Effector CD4-positive, alpha-beta T cell (primary cell): ENCODE measurements at places on chromosomes 13 and 19.

DNA sequence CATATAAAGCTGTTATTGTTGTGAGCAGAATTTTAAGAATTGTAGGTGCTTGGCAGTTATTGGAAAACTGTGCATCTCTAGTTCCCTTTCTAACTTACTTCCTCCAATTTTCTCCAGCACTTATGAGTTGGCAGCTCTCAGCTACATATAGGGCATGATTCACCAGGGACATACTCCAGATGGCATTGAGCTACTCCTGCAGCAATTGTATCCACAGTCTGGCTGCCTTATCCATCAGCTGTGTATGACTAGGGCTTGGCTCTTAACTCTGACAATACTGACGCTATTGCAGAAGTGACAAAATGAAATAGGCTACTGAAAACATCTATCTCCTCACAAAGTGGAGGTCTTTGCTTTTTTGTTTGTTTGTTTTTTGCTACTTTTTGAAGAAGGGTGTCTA, 276.7 kb downstream of the POU4F1 start:
- no peak for DNase-seq

GRCh38 chr19:54063350-54064116, at the start of gene VSTM1:
TSS of gene VSTM1 (minus strand) at chr19:54063897. CDS start at chr19:54063777, 120 bp downstream.
- no peak for DNase-seq

DNA sequence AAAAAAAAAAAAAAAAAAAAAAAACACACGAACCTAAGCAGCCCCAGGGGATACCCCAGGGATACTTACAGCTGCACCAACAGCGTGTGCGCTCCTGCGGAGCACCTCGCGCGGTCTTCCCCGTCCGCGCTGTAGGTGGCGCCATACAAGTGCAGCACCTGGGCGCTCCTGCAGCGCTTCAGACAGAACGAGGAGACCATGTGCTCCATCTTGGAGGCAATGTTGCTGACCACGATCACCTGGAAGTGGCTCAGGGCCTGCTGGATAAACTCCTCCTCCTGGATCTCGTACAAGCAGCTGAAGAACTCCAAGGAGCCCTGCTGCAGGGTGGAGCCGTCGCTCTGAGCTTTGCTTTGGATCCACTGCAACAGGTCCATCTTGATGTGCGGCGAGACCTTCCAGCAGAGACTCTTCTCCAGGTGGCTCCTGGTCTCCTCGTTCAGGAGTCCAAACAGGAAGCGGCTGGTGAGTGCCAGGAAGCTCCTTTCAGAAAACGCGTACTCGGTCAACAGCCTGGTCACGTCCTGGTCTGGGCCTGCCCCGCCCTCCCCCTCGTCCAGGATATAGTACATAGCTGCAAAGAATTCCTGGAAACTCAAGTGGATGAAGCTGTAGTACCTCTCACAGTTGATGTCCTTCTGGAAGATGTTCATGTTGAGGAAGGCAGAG, 14.5 kb downstream of the NLRP12 start:
- no peak for DNase-seq

- DNase-seq, result no peak
Observed at GRCh38 chr19:55870736-55871135, 34.4 kb downstream of the NLRP4 start.

DNA sequence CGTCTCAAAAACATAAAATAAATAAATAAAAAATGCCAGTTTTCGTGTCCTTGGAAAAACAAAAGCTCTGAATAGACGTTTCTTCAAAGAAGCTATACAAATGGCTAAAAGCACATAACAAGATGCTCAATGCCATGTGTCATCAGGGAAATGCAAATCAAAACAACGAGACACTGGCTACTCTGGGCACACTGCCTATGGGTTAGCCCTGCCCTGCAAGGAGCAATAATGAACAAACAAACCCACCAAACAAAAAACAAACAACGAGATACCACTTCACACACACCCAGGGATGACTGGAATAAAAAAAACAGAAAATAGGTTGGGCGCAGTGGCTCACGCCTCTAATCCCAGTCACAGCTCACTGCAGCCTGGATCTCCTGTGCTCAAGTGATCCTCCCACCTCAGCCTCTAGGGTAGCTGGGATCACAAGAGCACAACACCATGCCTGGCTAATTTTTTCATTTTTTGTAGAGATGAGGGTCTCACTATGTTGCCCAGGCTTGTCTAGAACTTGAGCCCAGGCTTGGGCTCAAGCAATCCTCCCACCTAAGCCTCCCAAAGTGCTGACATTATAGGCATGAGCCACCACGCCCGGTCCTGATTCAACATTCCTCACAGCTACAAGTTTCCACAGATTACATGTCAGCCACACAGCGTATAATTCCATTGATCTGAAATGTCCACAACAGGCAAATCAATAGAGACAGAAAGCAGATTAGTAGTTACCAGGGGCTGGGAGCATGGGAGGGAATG, 15.5 kb upstream of the ISYNA1 start:
- no peak for DNase-seq

- no peak for DNase-seq
Observed at GRCh38 chr19:39525205-39525604, 7.4 kb downstream of the EID2B start.

- no peak for DNase-seq
Observed at GRCh38 chr19:33075519-33075918, 5.5 kb upstream of the GPATCH1 start.

DNA sequence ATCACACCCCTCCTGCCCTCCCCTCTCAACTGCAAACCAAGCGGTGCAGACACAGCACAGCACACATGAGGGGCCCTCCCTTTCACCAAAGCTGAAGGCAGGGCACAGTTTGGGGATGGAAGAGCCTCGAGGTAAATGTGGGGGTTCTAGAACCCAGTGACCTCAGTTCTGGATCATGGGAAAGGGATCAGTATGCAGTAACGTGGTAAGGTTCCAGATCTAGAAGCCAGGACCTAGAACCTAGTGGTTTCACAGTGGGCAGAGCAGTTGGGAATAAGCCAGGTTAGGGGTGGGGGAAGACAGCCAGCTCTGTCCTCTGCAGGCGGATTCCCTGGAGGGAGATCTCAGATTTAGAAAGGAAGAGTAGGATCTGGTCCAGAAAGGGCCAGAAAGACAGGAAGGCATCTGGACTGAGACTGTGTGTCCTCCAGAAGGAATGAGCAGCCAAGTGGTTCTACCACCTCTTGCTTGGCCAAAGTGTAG, 3.1 kb downstream of the FTL start:
- DNase-seq, result no peak

GRCh38 chr19:6754136-6754535, 13.1 kb downstream of the SH2D3A start:
- no peak for DNase-seq
